ENCODE measurements at places on chromosomes 3 and 15.

GRCh38 chr3:194395778-194396538 is 3.1 kb downstream of the GP5 start:
- no peak for DNase-seq

GRCh38 chr3:46284981-46285683 is 42.9 kb downstream of the CCR3 start:
- DNase-seq = no peak

DNA sequence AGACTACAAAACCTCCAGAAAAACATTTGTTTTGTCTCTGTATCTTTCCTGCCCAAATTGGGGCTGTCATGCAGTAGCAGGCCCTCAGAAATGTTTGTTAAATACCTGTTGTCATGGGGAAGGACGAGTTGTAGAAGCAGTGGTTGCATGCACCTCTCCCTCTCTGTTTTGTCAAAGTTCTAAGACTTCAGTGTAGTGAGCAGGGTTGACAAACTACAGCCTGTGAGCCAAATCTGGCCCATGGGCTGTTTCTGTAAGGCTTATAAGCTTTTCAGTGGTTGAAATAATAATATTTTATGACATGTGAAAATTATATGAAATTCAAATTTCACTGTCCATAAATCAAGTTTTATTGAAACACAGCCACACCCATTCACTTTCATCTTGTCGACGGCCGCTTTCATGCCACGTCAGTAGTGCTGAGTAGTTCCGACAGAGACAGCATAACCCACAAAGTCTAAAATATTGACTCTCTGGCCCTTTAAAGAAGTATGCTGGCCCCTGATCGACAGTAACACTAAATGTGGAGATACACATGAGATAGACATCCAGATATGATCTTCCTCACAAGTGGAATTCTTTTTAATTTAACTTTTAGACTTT is 102.9 kb downstream of the PDZRN3 start:
- DNase-seq = no peak

DNA sequence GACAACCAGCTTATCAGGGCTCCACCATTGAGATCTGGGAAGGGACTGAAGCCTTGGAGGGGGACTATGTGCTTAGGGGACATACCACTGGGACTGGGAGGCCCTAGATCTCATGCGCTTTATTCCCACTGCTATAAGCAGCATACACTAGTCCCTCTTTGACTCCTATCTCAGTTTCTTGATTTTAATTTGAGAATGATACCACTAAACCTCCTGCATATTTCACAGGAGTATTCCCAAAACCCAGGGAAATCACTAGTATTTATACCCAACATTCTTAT is 29.2 kb downstream of the SLC24A1 start:
- no peak for DNase-seq

GRCh38 chr3:176554791-176555654 is 642.3 kb downstream of the TBL1XR1 start:
- DNase-seq = no peak

DNA sequence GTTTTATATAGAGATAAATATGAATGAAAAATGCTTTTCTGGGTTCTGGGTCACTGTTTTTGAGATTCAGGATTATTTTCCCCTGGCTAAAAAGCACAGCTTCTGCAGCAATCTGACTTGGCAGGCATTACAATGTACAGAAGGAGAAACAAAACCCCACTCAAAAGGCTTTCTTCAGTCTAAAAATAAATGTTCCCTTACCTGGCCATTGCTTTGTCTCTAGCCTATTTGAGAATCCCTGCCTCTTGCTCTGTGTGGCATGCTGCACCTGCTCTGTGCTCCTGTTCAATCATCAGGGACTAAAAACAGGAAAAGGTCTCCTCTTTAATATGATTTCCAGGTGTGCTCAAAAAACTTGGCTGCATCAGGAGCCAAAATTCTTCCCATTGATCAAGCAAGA is 187.4 kb upstream of the STAC start:
- no peak for DNase-seq

DNA sequence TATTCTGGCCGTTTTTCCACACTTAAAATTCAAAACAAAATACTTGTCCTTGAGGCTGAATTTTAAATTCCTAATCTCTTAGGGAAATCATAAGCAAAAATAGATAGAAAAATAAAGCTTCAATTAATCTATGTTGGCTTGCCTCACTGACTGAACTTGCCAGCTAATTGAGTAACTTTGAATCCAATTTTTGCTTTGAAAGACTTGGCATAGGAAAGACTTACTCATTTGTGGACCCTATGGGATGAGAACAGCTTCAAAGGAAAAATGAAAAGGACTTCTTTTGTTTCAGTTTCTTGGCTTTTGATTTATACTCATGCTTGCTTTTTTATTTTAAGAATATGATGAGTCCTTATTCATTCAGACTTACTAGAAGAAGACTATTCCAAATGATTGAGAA is 370.7 kb upstream of the RARB start:
- no peak for DNase-seq

GRCh38 chr3:5300638-5301037 is 113.1 kb downstream of the EDEM1 start:
- no peak for DNase-seq

- no peak for DNase-seq
Measured at GRCh38 chr15:63972801-63973200, 73.5 kb downstream of the DAPK2 start.

DNA sequence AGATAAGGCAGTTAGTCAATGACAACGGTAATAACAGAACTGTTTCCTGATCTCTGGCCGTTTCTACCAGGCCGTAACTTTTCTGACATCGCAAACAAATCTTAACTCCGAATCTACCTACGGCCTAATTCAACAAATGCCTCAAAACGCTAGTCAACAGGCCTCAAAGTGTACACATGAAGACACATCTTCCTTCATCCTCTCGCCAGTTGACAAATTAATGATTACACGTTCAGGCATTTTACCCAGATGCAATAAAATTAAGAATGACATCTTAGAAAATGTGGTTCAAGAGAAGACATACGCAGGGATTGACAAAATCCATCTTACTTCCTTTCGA is 1.5 kb downstream of the SFMBT1 start:
- DNase-seq = no peak

DNA sequence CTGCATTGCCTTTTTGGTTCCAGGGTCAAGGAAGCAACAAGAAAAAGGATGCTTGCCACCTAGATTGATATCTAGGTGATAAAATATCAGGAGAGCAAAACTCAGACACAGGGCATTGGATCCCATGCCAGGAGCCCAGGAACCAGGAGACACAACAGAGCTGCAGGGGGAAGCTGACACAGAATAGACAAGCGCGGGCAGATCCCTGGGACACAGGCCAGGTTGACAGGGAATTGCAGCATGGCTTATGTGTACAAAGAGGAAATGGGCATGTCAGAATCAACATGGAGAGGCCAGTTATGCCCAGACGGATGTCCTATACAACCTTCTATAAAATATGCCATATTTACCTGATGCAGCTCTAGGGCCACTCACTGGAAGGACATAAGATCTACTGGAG is 84.2 kb downstream of the SEMA6D start:
- no peak for DNase-seq

GRCh38 chr3:141089339-141090152 is 38.4 kb downstream of the SPSB4 start:
- DNase-seq = no peak

GRCh38 chr3:79306934-79307570 is 460.7 kb downstream of the ROBO1 start:
- no peak for DNase-seq

GRCh38 chr3:102398176-102398575 is 36.6 kb upstream of the ZPLD1 start:
- no peak for DNase-seq

GRCh38 chr3:187967993-187968392 is 186.0 kb upstream of the LPP start:
- DNase-seq = no peak

DNA sequence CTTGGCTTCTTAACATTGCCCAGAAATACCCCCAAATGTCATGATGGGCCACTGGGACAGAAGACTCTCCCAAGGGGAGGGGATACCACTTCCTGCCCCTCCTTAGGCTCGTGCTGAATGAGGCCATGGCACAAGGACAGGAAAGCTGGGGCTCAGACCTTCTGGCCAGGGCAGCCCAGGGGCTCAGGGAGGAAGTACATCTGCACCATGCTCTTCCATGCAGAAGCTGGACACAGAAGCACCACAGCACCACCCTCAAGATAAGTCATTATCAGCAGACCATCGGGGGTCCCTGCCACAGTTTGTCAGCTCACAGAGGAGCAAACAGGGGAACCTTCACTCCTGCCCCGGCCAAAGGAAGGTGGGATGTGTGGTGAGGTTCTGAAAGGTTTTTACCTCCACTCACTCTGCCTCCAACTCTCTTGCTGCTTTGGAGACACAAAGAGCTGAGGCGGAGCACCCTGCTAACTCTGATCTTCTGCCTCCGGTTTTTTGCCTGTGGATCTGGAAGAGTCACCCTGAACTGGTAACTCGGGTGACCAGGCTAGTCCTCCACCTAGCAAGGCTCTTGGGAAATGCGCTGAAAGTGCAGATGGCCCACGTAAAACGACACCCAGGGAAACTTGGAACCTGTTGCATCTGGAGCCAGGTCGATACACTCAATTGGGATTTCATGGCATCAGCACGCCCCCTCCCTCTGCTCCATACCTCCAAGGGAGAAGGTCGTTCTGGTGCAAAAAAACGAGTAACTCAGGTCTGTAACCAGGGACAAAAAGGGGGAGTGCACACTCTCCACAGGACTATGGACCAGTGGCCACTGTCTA is 8.3 kb downstream of the BMF start:
- DNase-seq = no peak

DNA sequence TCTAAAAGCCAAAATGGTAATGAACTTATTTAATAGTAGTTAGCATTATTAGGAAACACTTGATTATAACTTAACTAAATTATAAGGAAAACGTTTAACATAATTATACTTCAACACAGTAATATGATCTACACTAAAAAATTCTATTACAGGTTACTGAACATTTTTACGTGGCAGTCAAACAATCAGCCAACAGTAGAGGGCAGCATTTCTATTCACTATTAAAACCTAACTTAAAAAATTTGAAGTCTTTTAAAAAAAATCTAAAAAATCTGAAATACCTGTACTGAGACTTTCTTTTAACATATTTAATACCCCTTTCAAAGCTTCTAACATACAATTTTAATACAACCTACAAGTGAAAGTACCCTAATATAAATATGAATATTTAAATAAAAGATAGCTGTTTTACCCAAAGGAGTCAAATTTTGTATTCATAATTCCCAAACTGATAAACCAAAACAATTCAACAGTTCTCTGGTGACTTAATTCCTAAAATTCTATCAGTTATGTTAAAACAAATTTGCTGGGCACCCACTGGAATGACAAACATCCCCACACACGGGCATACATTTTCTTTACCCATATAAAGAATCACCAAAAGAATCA is 41.5 kb downstream of the DLG1 start:
- no peak for DNase-seq

GRCh38 chr3:52484680-52485461 is 10.3 kb upstream of the STAB1 start:
- no peak for DNase-seq

DNA sequence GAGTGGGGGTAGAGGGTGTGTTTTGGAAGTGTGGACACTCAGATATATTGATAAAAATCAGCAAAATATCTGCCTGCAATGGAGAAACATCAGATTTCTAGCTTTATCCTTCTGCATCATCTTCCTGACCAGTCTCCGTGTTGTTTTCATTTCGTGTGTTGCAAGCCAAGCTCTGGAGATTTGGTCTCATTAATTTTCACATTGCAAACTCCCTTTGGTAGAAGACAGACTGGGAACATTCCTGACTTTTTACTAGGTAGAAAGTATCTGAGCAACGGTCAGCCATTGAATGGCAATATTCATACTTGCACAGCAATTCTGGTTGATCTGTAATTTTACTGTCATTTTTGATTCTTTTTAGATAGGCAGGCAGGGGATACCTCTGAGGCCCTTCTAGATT is 30.4 kb downstream of the FSTL1 start:
- no peak for DNase-seq

- DNase-seq = no peak
Measured at GRCh38 chr15:63857461-63857856, 23.7 kb upstream of the HERC1 start.

DNA sequence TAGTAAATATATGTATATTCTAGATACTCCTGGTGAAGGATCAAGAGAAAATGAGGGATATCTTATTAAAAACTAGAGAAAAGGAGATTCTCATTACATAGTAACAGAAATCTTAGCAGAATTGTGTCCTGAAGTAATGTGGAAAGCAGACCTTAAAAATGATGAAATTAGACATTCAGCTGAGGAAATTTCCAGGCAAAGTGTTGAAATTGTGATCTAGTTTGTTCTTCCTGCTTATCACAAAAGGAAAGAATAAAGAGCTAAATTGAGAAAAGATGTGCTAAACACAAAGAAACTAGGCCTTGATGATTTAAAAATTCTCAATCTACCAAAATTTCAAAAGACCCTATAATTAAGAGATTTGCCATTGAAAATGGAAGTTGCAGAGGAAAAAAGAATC is 362.6 kb upstream of the PLSCR5 start:
- DNase-seq = no peak

- DNase-seq = no peak
Measured at GRCh38 chr3:194797555-194798250, 112.0 kb downstream of the FAM43A start.

- DNase-seq = no peak
Measured at GRCh38 chr3:105907777-105908176, 39.0 kb upstream of the CBLB start.

DNA sequence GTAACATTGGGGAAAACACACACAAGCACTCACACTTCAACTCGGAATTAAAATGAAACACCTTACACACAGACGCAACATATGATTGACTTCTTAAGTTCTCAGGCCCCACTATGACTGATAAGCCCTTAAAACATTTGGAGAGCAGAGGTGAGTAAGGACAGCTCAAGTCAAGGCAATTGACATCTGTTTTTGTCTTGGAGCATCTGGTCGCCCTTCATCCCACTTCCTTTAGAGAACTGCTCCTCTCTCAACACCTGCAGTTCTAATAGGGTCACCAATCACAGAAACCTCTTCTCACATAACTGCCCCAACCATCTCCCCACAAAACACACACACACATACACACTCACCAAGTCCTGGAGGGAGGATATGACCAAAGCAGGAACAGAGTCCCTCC is 43.4 kb downstream of the ERC2 start:
- no peak for DNase-seq

GRCh38 chr3:45027441-45027840 is 1.3 kb downstream of the CLEC3B start:
- DNase-seq = no peak

GRCh38 chr15:63052077-63052841 is 9.7 kb downstream of the TPM1 start:
- no peak for DNase-seq

- no peak for DNase-seq
Measured at GRCh38 chr3:185960522-185961288, 22.9 kb upstream of the TRA2B start.

DNA sequence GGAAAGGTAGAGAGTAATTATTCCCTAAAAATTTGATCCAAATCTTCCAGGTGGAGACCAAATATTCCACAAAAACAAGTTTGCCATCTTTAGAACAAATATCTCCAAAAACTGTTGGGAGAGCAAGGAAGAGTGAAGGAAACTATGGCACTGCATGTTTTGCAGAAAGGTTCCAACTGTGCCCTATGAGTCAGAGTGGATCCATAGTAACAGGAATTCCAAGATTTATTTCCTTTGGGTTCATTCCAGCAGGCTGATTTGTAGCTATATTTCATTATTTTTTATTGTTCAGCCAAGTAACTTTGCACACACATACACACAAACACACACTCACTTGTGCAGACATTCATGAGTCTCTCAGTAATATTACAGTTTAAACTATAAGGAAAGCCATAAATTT is 459.7 kb upstream of the EPHA6 start:
- no peak for DNase-seq

Data from amniotic stem cell (primary cell).